Smooth muscle cell of bladder (primary cell): ENCODE measurements at places on chromosomes 16 and 17. TPM values are rescaled to one million over a fixed set of nuclear protein-coding genes. Genes with fewer than 3 reads are reported as not detected.

Gene WFDC1
- total RNA-seq = 6.7 and 28.6 TPM in 2 replicates

Gene TNFRSF17
- not detected in 2 replicates for total RNA-seq

Gene C17orf113
- 0.09 and 0.14 TPM in 2 replicates for total RNA-seq

Gene CORO6
- 5.7 and 7.4 TPM in 2 replicates for total RNA-seq

Gene MMP25
- total RNA-seq = under 0.01 TPM in 1 of 2 replicates, not detected in the other

Gene DRC3
- total RNA-seq = 0.55 and 0.71 TPM in 2 replicates

Gene UNC45B
- not detected in 2 replicates for total RNA-seq

Gene PMFBP1
- total RNA-seq = under 0.01 and 0.18 TPM in 2 replicates

Gene CRHR1
- not detected in 2 replicates for total RNA-seq

Gene PPP1R9B
- total RNA-seq = 25.6 and 41.8 TPM in 2 replicates

Gene MEIOB
- 0.28 TPM in 1 of 2 replicates, not detected in the other for total RNA-seq

Gene ZC3H18
- 8.0 and 9.8 TPM in 2 replicates for total RNA-seq

Gene SP6
- total RNA-seq = under 0.01 TPM in 2 replicates

Gene TBC1D24
- total RNA-seq = 12.8 and 16.8 TPM in 2 replicates

Gene C16orf74
- total RNA-seq = 4.7 and 6.9 TPM in 2 replicates

Gene ZSCAN10
- not detected in 2 replicates for total RNA-seq

Gene CCL17
- total RNA-seq = not detected in 2 replicates

Gene TBC1D3L
- total RNA-seq = 1.7 and 2.2 TPM in 2 replicates
